ENCODE measurements at places on chromosomes 4 and X.

GRCh38 chr4:15006416-15007024 is 4.2 kb downstream of the CPEB2 start:
- DNase-seq, result no peak

DNA sequence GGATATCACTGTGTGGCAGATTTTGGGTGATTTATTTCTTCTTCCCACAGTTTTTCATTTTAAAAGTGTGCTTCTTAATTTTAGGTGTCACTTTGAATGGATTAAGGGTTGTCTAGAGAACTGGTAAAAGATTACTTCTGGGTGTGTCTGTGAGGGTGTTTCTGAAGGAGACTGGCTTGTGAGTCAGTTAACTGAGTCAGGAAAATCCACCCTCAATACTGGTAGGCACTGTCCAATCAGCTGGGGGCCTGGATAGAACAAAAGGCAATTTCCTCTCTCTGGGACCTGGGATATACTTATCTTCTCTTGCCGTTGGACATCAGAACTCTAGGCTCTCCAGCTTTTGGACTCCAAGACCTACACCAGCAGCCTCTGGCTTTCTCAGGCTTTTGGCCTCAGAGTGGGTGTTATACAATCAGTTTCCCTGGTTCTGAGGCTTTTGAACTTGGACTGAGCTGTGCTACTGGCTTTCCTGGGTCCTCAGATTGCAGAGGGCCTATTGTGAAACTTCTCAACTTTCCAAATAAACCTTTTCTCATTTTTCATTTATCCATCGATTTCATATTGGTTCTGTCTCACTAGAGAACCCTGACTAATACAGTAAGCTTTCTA is 413.1 kb downstream of the GBA3 start:
- DNase-seq, result no peak

DNA sequence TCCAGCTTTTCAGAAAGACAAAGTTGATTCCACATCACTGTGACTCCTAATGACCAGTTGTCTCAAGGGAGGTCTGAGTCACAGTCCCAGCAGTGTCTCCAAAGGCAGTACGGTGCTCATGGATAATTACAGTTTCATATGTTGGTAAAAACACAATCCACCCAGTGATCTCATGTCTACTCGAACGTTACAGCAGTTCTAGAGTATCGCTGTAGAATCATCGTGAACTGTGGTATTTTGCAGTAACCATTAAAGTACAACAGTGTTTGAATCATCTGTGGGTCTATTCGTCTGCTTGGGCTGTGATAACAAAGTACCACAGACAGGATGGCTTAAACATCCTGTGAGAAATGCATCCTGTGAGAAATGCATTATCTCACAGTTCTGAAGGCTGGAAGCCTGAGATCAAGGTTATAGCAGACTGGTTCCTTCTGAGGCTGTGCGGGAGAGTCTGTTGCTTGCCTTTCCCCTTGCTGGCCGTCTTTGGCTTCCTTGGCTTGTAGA is 121.1 kb upstream of the SORBS2 start:
- DNase-seq, result no peak

DNA sequence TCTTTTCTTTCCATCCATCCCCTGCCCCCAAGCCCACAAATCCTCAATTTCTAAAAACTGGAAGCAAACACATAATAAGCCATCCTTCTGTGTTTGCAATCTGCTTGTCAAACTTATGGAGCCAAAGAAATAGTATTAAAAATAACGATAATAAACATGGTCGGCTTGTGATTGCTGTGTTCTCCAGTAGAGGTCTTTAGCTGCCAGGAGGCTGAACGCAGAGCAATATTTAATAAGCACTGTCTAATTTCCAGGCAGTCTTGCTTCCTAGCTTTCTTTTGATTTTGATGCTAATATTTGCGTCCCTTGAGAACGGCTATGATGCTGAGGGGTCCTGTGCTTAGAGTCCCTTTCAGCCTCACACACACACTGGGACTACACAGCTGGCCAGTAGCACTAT is 3.2 kb upstream of the HELT start:
- DNase-seq, result no peak

DNA sequence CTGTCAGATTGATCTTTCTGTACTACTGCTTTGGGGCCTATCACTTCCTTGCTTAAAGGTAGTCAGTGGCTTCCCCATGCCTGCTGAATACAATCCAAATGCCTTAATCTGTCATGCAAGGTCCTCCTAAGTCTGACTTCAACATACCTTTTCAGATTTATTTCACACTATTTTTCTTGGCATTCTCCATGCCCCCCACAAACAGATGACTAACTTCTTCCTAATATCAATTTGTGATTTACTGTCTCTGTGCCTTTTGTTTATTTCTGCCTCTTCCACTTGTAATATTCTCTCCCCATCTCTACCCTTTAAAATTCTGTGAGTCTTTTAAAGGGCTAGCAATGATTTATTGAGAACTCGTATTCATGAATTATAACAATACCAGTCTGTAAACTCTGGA is 41.8 kb downstream of the OCRL start:
- DNase-seq, result no peak

GRCh38 chr4:20847124-20847747 is 147.0 kb downstream of the PACRGL start:
- no peak for DNase-seq

- no peak for DNase-seq
Observed at GRCh38 chr4:168647646-168648375, 151.0 kb downstream of the PALLD start.

- no peak for DNase-seq
Observed at GRCh38 chr4:1511441-1512041, 105.3 kb upstream of the NKX1-1 start.

GRCh38 chrX:47595716-47596251 is 13.5 kb downstream of the TIMP1 start:
- no peak for DNase-seq

GRCh38 chrX:133580625-133581024 is 165.3 kb upstream of the GPC4 start:
- DNase-seq, result no peak

GRCh38 chr4:185096032-185096653 is 46.9 kb upstream of the SLC25A4 start:
- DNase-seq, result no peak

DNA sequence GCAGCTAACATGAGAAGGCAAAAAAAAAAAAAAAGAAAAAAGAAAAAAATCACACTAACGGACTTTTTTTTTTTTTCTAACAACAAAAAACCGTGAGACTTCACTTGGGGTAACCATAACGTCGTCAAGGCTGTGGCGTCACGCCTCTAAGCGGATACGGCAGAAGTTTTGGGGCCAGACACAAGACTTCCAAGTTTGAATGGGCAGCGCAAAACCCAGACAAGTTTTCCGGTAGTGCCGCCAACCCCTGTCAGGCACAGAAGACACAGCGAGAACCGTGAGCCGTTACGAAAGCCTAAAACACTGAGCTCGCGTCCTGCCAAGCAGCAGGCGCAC is 556 bp upstream of the SMARCA5 start:
- no peak for DNase-seq

GRCh38 chr4:185011408-185011807 is 6.9 kb upstream of the HELT start:
- DNase-seq, result no peak

Measured in central memory CD8-positive, alpha-beta T cell (primary cell).